Choroid plexus epithelial cell (primary cell): ENCODE measurements at places on chromosomes 4 and X.

GRCh38 chrX:38804432-38804681 lies 3.1 kb downstream of the MID1IP1 start:
- DNase-seq: no peak

DNA sequence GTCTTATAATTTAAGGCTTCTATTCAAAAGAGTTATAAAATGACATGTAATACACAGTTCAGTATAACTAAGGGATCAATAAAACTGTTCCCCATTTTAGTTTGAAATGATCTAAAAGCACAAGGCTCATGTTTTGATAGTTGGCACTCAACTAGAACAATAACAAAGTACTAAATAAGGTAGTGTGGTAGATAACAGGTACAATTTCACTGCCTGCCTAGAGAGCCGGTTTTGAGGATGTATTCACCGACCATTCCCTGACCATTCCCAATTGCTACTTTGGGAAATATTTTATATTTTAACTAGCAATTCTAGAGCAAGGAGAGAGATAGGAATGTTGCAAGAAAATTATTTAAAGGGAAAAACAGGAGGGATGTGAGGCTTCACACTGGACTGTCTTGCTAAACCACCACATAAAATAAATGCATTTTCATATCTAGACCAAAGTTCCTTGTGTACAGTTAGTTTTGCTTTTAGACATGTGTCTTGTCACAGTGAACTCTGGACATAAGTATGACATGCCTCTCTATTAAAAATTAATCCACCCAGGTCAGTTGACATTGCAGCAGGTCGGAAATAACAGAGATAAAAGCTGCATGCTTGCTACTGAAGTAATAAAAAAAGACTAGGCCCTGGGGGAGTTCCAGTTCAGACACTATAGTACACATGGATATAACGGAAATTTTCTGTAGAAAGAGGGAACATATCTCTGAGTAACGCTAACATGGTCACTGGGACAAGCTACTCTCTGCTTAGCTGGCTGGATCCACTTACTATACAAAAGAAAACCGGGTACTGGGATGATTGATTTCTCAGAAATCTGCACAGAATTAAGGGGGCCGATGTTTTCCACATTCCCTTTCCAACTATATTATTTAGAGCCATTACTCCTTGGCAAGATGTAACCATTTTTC lies 56.3 kb upstream of the NAP1L5 start:
- DNase-seq: no peak

DNA sequence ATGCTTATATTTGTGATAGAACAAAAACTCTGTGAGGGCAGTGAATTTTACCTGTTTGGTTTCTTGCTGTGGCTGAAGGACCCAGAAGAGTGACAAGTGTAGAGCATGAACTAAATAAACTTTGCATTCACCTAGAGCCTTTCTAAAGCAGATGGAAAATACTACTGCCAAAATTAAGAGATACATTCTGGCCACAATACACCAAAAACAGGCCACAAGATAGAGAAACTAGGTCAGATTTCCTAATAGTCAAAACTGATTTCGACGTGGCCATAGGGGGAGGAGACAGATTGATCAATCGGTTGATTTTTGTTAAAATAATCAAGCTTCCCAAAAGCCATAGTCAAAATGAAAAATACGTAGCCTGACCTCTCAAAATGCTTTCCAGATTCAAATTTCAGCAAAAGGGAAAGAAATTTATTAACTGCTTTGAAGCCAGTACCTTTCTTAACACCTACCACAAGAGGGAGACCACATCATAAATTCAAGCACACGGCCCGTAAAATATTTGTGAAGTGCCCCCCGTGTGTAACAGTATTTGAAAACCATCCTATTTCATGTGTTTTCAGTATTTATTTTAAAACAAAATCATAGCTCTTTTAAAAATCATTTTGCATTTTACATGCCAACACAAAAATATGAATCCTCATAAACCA lies 132.4 kb downstream of the CORIN start:
- peak; percentile 78 for DNase-seq

DNA sequence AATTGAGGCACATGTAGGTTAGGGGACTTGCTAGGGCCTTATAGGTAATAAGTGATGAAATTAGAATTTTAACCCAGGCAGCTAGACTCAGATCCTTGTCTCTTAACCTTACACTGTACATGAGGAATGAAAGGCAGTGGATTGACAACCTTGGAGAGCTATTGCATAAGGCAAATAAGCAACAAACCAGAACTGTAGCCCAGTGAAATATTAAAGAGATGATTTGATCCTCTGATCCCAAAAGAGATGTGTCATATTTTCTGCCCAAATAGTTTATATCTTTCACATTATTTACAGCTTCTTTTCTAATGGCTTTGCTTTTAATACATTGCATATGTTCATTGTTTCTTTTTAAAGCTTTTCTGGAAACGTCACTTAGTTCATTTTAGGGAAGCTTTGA lies 252.6 kb downstream of the ANK2 start:
- DNase-seq: no peak

- DNase-seq: no peak
These were observed 46.9 kb upstream of the ATP8A1 start for GRCh38 chr4:42703813-42704212.

DNA sequence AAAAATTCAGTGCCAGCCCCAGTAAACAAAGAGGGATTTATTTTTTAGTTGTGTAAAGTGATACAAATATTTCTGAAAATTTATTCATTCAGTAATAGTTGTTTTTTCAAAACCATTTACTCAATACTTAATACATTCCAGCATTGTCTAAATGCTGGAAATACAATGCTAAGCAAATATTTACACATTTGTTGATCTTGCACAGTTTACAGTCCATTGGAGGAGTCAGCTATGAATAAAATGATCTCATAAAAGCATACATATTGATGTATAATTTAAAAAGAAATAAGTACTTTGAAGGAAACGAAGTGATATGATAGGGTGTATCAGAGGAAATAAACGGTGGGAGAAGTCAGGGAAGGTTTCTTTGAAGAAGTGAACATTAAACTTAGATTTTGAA lies 1942.1 kb upstream of the ADGRL3 start:
- no peak for DNase-seq
